ENCODE measurements at places on chromosomes 11 and 22. TPM values are rescaled to one million over a fixed set of nuclear protein-coding genes. Genes with fewer than 3 reads are reported as not detected.

GRCh38 chr22:42228483-42228882, 42.0 kb downstream of the TCF20 start:
- no peak for DNase-seq

GRCh38 chr11:85595285-85595884, 31.8 kb downstream of the DLG2 start:
- no peak for DNase-seq

DNA sequence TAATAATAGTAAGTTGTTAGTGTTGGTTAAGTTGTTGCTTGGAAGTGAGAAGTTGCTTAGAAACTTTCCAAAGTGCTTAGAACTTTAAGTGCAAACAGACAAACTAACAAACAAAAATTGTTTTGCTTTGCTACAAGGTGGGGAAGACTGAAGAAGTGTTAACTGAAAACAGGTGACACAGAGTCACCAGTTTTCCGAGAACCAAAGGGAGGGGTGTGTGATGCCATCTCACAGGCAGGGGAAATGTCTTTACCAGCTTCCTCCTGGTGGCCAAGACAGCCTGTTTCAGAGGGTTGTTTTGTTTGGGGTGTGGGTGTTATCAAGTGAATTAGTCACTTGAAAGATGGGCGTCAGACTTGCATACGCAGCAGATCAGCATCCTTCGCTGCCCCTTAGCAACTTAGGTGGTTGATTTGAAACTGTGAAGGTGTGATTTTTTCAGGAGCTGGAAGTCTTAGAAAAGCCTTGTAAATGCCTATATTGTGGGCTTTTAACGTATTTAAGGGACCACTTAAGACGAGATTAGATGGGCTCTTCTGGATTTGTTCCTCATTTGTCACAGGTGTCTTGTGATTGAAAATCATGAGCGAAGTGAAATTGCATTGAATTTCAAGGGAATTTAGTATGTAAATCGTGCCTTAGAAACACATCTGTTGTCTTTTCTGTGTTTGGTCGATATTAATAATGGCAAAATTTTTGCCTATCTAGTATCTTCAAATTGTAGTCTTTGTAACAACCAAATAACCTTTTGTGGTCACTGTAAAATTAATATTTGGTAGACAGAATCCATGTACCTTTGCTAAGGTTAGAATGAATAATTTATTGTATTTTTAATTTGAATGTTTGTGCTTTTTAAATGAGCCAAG, 2.7 kb downstream of the NEAT1 start:
- no peak for DNase-seq

DNA sequence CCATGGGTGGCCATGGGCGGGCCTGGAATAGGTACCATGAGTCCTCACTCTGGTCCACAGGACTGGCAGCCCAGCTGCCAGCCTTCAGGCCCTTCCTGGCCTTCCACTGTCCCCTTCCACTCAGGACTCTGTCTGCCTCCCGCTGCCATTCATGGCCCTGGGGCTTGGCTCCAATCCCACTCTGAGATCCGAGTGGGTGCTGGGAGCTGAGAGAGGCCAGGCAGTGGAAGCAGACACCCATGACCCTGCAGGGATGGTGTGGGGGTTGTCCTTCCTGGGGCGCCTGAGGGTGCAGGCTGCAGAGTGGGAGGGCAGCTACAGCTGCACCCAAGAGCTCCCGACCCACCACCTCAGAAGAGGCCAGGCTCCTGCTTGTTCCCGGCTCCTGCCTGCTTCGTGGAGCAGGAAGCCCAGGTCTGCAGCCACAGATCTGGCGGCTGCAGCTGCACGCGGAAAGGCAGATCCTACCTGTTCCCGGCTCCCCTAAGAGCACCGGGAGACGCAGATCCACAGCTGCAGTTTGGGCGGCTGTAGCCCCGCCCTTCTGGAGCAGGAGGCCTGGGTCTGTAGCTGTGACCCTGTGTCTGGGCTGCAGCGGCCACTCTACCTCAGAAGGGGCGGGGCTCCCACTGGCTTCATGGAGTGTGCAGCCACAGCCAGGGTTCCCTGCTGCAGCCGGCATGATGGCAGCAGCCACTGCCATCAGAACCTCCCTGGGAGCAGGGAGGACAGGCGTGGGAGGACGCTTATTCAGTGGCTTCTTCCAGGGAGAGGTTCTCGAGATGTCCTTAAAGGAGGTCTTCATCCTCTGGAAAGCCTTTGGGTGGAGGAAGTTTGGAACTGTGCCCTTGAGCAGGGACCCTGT, 27.5 kb downstream of the IGHMBP2 start:
- DNase-seq = no peak

GRCh38 chr11:76770642-76771445, 12.3 kb upstream of the TSKU start:
- no peak for DNase-seq

- no peak for DNase-seq
These were observed 33.8 kb upstream of the WNT11 start for GRCh38 chr11:76240161-76240540.

DNA sequence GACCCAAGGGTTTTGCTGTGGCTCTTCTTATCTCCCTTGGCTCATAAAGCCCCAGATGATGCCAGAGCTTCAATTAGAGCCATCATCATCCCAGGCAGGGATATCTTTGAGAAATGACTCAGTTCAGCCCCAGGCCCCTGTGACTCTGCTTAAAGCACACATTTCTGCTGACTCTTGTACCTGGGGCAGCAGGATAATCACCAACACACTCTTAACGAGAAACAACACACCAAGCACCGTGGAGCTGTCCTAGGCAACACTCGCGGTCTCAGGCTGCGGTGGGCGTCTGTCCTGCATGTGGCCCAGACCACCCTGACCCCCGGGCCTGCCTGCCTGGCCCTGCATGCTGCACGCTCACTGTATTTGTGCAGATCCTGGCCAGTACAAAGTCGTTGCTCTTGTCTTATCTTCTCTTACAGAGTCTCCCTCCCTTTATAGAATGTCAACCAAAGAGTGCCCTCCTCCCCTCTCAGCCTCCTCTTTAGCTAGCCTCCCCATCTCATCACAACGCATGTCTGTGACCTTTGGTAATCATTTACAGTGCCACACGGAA, 114.2 kb upstream of the PARVA start:
- DNase-seq = no peak

DNA sequence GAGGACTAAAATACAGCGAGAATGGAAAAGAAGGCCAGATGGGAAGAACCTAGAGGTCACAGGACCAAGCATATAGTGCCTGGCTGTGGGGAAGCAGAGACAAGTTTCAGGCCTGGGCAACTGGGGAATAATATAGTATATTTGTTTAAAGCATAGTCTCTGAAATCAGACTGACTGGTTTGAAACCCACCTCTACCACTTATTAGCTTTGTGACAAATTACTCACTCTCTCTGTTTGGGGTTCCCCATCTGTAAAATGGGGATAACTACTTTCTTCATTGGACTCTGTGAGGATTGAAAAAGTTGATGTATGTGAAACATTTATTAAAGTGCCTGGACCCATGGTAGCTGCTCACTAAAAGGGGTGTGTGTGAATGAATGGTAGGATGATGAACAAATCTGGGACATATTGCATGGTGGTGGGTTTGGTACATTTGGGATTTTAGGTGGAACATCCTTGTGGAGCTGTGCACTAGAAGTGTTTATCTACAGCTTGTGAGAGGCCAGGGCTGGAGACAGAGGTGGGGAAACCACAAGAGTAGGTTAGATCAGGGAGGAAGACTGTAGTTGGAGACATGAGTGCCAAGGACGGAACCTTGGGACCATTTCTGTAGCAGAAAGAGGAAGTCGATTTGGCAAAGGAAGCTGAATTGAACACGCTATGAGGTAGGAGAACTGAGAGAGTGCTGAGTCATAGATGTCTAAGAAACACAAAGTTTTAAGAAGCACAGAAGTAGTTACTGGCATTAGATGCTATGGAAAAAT, 52.6 kb downstream of the SWAP70 start:
- DNase-seq = no peak

DNA sequence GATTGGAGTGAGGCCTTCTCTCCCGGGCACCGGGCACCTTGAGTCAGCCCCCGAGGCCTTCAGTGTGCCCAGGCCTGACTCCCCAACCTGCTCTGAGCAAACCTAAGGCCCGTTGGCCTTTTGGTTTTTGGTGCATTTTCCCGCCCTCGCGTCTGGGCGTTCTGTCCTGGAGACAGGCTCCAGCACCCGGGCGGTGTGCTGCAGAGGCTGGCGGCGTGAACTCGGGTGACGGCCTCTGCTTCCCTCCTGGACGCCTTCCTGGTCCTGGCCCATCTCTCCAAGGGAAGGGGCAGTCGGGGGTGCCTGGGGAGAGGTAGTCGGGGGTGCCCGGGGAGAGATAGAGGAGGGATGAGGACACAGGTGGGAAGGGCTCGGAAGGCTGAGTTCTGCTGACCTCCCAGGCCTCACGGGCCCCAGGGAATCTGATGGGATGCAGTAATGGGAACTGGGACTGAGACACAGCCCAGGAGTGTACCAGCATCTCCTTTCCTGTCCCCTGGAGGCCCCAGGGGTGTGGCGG, 1326.4 kb downstream of the BRD1 start:
- DNase-seq = no peak

GRCh38 chr11:65863889-65864705, 3.9 kb downstream of the MUS81 start:
- no peak for DNase-seq

- DNase-seq = no peak
These were observed 1.4 kb downstream of the MADD start for GRCh38 chr11:47271328-47271727.

- DNase-seq = no peak
These were observed 67.1 kb downstream of the SNX19 start for GRCh38 chr11:130849215-130849568.

DNA sequence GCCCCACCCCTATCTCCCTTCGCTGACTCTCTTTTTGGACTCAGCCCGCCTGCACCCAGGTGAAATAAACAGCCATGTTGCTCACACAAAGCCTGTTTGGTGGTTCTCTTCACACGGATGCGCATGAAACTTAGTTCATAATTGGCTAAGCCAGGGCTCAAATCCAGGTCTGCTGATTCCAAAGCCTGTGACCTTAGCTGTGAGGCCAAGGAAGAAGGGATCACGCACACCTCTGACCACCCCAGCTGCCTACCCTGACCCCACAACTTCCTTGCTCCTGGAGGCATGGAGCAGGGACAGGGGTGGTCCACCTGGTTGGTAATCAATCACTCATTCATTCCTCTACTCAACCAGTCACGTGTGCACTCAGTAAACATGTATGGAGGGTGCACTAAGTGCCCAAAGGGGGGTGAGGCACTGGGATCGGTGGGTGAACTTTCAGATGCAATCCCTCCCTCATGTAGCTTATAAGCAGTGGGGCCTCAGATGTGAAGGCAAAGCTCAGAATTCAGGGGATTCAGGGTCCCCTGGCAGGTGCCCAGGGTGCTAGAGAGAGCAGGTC, 10.3 kb downstream of the FXYD2 start:
- DNase-seq = no peak

GRCh38 chr11:69010361-69010891, 2.6 kb downstream of the MRGPRF start:
- no peak for DNase-seq

- DNase-seq = no peak
These were observed 26.3 kb downstream of the APOL1 start for GRCh38 chr22:36279219-36279666.

GRCh38 chr11:10019906-10020682, 273.9 kb downstream of the SBF2 start:
- no peak for DNase-seq

- no peak for DNase-seq
These were observed 126.1 kb downstream of the TRIM29 start for GRCh38 chr11:120011836-120012235.

GRCh38 chr11:112570333-112570732, 309.7 kb upstream of the PLET1 start:
- DNase-seq = no peak

GRCh38 chr11:123260511-123261211, 65.6 kb upstream of the CLMP start:
- DNase-seq = no peak

- DNase-seq = no peak
These were observed 30.5 kb upstream of the CYP2D6 start for GRCh38 chr22:42160830-42161696.

DNA sequence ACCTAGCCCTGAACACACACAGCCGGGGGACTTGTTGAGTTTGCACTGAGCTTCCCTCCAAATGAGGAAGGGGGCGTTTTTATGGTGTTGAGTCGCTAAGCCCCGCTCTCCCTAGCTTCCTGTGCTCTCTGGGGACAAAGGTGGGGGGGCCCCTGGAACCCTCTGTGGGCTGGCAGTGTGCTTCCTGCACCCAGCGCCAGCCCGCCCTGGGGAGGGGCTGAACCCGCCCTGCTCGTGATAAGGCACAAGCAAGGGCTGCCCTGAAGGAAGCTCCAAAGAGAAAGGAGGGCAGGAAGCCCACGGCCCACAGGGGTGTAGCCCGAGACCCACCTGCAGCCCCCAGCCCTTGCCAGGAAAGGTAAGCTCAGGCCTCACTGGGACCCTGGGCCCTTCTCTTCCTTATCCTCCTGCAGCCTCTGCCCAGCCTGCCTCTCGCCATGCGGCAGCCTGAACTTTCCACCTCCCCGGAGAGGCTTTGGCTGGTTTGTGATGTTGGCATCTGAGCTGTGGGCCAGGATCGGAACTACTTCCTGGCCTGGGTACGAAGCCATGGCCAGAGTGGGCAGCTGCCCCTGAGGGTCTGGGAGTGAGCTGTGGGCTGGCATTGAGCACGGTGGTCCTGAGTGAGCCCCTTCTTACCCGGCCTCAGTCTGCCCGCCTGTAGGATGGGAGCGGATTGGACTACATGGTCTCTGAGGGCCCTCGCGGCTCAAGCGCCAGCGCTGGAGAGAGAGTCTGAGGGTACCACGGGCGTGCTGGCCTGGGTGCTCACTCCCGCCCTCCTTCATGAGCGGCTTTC, at the start of gene FERMT3:
TSS of gene FERMT3 (plus strand) at position 265 of the 799 bp plus-strand sequence. CDS start 644 bp downstream, outside the sequence.
- no peak for DNase-seq

GRCh38 chr11:19281041-19281440, 40.3 kb upstream of the E2F8 start:
- DNase-seq = no peak

DNA sequence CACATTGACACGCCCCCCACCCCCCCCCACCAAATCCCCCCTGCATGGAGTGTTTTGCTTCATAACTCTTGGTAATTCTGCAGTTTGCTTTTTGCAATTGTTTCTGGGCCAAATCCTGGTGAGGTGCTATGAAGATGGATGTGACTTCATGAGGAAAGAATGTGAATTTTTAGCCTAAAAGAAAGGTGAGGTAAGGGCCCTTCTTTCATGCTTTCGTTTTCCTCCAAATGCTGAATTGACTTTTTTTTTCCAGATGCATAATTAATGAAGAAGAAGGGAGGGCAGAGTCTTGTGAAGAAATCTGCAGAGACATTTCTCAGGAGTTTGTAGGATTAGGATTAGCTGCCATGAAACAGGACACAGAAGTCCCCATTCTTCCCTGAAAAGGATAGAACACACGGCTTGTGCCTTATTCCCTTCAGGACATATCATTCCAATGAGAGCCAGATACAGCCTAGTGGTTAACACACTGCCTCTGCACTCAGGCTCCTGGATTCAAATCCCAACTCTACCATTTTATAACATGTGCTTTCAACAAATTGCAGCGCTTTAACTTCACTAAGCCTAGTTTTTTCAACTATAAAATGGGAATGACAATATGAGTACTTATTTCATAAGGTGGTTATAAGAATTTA, 19.6 kb upstream of the TBCEL start:
- no peak for DNase-seq

ROBO4 gene
- 20.7 TPM for polyA plus RNA-seq

BCO2 gene
- 4.3 TPM for polyA plus RNA-seq

CNIH2 gene
- polyA plus RNA-seq = 3.9 TPM

YAP1 gene
- polyA plus RNA-seq = 207 TPM

APOL4 gene
- polyA plus RNA-seq = 9.9 TPM

MIOX gene
- 17.7 TPM for polyA plus RNA-seq

CARD18 gene
- not detected for polyA plus RNA-seq
